Anterior cingulate cortex (tissue), 58 donors: ENCODE measurements at places on chromosomes 5 and 9.

DNA sequence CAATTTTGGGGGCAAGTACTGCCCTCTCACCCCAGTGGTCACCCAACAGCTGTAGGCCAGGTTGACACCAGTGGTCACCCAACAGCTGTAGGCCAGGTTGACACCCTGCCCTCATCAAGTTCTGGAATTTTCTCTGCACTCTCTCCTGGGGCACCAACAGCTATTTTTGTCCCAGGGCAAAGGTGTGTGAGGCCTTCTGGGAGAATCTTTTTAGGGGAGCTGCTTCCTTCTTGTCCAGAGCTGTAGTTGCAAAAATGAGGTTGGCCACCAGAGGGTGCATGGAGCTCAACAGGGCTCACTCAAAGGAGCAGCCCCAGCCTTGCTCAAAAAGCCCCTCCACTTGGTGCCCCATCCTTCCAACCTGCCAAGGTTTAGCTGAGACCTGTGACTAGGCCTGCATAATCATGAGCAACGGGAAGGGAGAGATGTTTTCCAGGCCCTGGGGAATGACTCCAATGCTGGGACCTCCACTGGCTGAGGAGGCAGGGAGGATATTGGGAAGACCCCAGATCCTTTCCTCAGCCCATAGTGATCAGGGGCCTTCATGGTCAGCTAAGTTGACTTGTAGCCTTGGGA, 10.6 kb upstream of the P4HA2 start:
- DNase-seq: no peak

DNA sequence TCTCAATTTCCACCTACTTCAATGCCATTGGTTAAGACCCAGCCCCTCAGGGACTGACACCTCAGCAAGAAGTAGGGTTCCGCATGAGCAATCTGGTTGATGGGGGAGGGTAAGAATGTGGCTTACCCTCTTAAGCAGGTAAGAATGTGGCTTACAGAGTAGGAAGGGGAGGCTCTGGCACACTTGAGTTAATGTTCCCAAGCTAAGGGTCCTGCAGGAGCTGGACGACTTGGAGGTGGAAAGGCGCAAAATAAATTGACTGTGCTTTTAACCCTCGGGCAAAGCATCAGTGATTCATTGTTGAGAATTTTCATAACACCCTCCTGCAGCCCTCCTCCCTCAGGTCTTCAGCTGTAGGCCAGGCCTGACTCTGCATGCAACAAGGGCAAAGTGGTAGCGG, 24.9 kb upstream of the ADRA1B start:
- no peak for DNase-seq

DNA sequence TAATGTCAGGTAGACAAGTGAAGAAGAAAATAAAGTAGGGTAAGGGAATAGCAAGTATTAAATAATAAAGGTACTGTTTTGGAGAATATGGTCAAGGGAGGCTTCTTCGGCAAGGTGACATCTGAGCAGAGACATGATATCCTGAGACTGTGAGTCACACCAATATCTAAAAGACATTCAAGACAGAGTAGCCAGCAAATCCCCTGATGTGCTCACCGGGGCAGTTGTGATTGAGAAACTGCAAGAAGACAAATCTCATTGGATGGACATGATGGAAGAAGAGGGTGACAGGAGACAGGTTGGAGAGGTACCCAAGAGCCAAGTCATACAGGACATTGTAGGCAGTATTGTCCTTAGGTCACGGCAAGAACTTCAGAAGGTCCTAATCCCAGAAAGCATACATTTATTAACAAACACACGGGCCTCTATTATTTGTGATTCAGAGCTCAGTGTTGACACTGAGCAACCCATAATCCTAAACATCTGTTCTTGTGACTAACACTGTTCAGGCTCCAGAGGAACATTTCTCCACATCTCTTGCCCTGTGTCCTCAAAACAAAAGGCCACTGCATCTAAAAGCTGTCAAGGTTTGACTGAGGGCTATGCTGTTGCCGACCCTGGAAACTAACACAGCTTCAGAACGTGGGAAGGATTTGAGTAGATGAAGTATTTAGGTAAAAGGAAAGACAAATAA, 258.7 kb upstream of the CLINT1 start:
- no peak for DNase-seq

- DNase-seq: no peak
Measured at GRCh38 chr9:116452634-116453033, 234.5 kb upstream of the TRIM32 start.

DNA sequence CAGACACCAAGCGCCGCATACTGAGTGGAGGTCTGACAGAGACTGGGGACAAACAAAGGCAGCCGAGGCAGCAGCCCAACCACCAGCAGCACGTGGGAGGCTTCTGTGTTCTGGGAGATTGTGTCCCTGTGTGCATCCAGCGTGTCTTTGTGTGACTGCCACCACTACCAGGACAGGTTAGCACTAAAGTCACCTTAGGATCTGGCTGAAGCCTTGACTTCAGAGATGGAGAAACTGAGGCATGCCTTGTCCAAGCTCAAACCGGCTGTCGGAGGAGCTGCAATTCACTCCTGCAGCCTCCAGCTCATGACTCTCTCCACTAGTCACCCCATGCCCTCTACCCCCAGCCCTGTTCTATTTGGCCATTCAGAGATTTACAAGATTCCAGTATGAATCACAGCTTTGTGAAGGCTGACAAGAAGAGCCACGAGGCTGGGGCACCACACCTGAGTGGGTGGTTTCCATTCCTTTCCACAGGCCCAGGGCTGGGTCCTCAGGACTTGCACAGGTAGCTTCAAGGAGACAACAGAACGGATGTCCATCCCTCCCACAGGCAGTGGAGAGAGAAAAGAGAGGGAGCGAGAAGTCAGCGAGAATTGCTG, 69.3 kb downstream of the SHB start:
- no peak for DNase-seq

GRCh38 chr5:39113354-39113953, 39.3 kb upstream of the RICTOR start:
- no peak for DNase-seq
